ENCODE measurements at places on chromosomes 1 and 21.

DNA sequence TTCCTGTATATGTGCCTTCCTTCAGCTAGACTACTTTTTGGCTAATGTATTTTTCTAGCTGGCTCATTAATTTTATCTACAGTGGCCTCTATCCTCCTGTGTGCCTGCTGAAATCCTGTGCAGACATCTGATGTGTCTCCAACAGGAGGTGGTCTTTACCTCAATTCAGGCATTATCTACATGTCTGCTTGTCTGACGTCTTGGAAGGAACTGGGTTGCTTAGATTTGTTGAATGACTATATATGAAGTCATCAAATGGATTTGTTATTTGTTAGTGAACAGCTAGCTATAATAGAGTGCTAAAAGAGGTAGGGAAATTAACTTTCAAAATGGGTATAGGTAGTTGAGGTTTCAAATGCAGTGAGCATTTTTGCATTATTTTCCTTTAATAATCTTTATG, 6.7 kb downstream of the RPL5 start:
- no peak for DNase-seq

GRCh38 chr21:35764586-35764985, 295.7 kb downstream of the SETD4 start:
- DNase-seq = no peak

GRCh38 chr1:179155615-179156014, 73.7 kb downstream of the TOR3A start:
- DNase-seq = no peak

- no peak for DNase-seq
Measured at GRCh38 chr1:35559317-35559944, 1.8 kb downstream of the NCDN start.

- no peak for DNase-seq
Measured at GRCh38 chr1:47390843-47391242, 25.2 kb upstream of the FOXE3 start.

- DNase-seq = no peak
Measured at GRCh38 chr1:207241164-207241934, 80.1 kb upstream of the CD55 start.

- DNase-seq = no peak
Measured at GRCh38 chr1:116420417-116421200, 47.6 kb downstream of the ATP1A1 start.

- no peak for DNase-seq
Measured at GRCh38 chr1:59223989-59224634, 72.8 kb upstream of the FGGY start.

DNA sequence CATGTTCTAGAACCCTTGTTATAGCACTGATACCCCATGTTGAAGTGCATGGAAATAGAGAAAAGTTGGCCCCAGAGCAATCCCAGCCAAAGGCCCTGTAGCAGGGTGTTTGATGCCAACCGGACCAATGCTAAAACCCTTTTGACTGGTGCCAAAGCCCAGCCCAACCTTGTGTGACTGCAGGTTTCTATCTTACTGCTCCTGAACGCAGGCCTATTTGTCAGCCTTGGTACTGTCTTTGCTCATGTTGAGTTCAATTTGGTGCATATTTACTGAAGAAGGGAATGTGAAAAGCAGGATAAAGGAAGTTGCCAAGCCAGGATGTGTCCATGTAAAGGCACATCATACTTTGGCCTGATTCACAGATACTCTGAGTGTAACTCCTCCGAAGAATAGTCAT, 51.7 kb upstream of the NFASC start:
- DNase-seq = no peak

DNA sequence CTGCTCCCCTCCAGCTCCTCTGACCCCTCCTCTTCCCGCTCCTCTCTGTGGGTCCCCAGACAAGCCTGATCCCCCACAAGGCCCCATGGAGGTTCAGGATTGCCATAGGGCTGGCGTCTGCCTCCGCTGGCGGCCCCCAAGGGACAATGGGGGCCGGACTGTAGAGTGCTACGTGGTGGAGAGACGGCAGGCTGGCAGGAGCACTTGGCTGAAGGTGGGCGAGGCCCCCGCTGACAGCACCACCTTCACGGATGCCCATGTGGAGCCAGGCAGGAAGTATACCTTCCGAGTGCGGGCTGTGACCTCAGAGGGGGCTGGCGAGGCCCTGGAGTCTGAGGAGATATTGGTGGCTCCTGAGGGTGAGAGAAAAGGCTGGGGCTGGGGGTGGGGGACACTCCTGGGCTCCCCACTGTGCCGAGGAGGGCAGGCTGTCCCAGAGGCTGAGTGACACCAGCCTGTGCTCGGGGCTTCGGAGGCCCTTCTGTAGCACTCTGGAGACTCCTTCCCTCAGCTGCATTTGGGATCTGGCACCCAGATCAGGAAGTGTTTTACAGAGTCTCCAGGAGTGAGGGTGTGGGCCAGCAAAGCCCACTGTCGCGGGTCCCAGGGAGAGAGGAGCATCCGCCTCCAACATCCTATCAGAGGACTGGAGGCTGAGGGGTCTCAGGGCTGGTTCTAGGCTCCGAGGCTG, 25.9 kb downstream of the IGFN1 start:
- no peak for DNase-seq

GRCh38 chr1:41695118-41695745, 210.7 kb upstream of the EDN2 start:
- DNase-seq = no peak

GRCh38 chr1:211326528-211327345, at the start of gene TRAF5:
Gene TRAF5 (plus strand): TSS chr1:211326833. CDS start chr1:211353240, 26,407 bp downstream.
- DNase-seq = peak; percentile 36

DNA sequence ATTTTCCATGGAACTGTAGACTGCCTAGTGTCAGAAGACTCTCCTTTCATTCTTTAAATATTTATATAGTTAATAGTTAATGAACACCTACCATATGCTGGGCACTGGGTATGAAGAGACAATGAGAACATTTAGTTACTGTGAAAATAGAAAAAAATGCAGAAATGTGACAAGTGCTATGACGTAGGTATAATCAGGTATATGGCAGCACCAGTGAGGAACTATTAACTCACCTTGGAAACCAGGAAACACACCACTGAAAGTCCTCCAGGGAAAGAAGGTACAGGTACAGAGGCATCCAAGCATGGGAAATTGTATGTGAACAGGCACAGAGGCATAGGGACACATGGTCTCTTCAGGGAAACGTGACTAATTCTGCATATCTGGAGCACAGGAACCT, 42.3 kb downstream of the DPT start:
- no peak for DNase-seq

- no peak for DNase-seq
Measured at GRCh38 chr1:26387447-26387846, 14.9 kb upstream of the ZNF683 start.

DNA sequence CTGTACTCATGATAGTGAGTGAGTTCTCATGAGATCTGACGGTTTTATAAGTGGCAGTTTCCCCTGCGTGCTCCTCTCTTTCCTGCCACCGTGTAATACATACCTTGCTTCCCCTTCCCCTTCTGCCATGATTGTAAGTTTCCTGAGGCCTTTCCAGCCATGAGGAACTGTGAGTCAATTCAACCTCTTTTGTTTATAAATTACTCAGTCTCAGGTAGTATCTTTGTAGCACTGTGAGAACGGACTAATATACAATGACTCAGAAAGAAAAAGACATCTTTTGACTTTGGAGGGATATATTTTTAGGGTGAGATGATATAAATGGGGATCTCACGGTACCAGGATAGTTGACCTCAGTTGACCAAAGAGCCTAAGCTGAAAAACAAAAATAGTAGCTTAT, 74.7 kb upstream of the BACH1 start:
- no peak for DNase-seq

DNA sequence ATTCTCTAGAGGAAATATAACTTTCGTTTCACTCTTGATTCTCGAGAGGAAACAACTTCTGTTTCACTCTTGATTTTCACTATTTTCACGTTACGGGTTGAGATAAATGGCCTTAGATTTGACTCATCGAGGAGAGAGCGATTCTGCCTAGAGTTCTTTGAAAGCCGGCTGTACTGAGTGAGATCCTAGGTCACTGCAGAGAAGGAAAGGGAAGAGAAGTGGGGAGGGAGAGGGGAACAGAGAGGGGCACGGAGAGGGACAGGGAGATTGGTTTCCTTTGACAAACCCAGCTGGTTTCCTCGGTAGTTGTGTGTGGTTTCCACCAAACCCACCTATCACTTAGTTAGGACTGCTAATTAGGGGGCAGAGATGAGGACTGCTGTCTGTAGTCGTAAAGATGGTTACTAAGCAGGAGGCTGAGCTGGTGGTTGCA, 21.6 kb upstream of the GPR137B start:
- DNase-seq = no peak

GRCh38 chr1:33610391-33610790, 137.9 kb downstream of the ZSCAN20 start:
- no peak for DNase-seq

- no peak for DNase-seq
Measured at GRCh38 chr1:114345930-114346479, 165.0 kb downstream of the TRIM33 start.

DNA sequence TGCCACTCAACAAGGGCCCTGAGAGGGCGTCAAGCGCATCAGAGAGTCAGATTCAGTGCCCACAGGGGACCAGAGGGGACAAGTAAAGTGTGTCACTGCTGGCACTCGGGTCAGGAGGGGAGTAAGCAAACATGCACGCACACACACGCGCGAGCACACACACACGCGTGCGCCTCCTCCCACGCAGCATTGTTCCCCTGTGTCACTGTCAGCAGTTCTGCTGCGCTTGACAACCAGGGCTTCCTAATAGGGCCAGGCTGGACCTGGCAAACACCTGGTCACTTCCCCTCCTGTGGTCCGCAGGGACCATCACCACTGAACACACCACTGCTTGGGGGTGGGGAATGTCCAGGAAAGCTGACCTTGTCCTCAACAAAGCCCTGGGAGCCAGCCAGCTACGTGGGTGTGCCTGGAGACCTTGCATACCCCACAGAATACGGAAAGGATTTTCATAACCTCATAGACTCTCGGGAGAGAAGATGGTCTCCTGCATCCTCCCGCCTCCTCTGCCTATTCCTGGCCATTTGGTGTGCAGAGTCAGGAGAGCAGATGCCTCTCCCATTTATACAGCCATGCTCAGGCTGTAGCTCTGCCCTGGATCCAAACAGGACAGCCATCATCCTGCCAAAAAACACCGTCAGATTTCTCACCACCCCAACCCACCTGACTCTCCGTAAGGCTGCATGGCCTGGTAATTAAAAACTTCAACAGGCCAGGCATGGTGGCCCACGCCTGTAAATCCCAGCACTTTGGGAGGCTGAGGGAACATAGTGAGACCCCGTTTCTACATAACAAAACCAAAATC, 73.2 kb downstream of the SSBP3 start:
- no peak for DNase-seq

- no peak for DNase-seq
Measured at GRCh38 chr1:145711213-145711651, 4.1 kb upstream of the PDZK1 start.

DNA sequence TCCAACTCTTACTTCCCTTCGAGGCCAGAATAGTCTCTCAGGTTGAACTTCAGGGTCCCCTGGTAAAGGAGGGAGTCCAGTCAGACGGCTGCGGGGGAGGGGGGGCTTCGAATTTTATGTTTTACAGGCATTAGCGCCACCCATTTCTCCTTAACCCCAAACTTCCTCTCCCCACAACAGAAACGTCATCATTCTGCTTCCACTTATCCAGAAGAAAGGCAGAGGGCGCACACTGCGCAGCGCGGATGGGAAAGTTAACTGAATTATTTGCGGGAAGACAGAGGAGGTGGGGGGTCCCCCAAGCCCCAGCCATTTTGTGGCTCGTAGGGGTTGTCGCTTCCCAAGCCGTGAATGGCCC, 529 bp upstream of the PRMT2 start:
- DNase-seq = no peak

- no peak for DNase-seq
Measured at GRCh38 chr1:3022511-3022973, 1.3 kb downstream of the ACTRT2 start.

GRCh38 chr1:238916828-238917227, 469.5 kb upstream of the CHRM3 start:
- no peak for DNase-seq

GRCh38 chr1:238710697-238711096, 675.7 kb upstream of the CHRM3 start:
- no peak for DNase-seq

- no peak for DNase-seq
Measured at GRCh38 chr1:176517484-176517883, 54.5 kb downstream of the PAPPA2 start.

DNA sequence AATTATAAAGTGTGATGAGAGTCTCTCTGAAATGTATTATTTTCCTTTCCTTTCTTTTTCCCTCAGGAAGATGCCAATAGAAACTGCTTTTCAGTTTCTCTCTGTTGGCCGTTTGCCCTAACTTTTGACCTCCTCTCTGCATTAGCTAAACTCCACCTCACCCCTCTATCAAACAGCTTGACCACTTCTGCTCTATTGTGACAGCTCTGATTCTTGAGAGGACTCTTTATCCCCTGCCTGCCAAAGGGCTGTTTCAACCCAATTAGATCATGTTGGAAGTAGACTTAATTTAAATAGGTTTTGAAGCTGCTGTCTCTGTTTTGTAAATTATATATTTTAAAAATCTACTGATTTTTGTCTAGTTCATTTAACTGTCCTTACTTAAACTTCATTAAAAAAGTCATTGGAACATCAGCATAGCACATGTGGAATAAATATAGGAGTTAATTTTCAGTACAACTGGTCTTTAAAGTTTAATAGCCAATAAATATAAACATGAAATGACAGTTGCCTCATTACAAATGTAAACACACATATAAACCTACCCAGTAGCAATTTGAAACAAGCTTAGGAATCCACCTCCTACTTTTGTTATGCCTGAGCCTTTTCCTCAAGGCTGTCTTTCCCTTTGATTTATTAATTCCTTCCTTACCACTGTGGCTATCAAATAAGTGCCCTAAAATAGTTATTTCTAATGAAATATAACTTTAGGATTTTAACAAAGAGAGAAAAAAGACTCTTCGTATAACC, 152.0 kb downstream of the CHRM3 start:
- DNase-seq = no peak

DNA sequence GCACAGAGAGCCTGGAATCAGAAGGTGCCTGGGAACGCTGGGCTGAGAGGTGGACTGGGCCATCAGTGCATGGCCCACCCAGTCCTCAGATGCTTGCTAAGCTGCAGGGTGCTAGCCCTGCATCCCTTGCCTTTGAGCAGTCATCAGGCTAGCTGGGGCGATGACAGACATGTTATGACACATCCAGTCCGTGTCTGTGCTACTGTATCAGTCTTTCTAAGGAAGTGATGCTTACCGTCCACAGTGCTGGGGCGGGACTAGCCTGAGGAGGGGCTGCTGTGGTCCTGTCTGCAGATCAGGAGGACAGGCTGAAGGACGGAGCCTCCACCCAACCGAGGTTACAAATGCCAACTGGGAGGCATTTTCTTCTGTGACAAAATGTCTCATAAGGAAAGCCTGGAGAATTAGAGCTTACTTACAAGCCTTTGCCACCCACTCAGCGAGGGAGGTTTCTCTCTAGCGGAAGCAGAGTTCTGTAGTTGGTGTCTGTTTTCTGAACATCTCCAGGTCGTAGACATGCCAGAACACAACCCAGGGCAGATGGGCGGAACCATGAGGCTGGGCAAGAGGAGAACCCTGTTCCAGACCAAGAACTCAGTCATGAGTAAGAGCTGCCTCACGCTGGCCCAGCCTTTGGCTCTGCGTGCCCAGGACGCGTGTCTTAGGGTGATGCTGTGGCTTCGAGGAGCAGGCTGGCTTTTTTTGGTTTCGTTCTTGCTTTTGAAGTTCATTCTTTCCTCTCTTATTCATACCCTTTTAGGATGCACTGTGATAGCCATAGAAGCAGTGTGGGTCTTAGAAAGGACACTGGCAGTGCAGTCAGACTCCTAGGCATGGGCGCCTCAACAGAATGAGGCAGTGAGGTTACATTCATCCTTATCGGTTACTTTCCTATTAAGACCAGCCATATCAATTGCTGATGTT, 14.3 kb downstream of the SLFNL1 start:
- DNase-seq = no peak

GRCh38 chr1:109304226-109304920, 2.4 kb downstream of the MYBPHL start:
- no peak for DNase-seq
